ACHN (cell line): ENCODE measurements at places on chromosomes 11 and 22.

GRCh38 chr22:47065756-47066615, 303.5 kb downstream of the TBC1D22A start:
- DNase-seq: no peak

- no peak for DNase-seq
Measured at GRCh38 chr11:66142370-66143263, 72.5 kb downstream of the PACS1 start.

DNA sequence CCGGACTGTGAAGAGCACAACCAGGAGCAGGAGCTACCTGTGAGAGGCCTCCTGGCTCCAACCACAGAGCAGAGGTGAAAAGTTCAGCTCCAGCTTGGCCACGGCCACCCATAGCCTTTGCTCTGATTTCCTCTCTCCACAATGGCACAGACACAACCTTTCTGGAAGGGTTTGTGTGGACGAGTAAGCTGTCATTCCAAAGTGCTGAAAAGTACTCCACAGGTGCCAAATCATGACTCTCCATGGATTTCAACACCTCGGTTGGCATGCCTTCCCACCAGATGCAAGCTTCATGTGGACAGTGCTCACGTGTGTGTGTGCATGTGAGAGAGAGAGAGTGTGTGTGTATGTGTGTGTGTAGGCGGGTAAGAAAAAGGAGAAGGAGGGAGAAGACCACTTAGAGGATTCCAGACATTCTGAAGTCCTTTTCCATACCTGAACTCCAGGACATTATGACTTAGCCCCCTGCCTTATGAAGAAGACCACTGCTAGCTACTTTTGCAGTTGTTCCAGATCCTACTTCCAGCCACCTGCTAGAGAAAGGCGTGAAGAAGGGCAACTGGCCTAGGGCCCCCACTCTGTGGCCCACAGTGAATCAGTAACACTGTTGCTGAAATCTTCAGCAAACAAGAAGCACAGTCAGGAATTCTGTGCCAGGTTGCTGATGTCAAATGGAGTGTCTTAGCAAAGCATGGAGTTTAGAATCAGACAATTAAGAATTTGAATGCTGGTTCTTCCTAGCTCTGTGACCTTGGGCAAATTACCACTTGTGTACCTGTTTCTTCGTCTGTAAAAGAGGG, 13.9 kb upstream of the NAV2 start:
- no peak for DNase-seq

DNA sequence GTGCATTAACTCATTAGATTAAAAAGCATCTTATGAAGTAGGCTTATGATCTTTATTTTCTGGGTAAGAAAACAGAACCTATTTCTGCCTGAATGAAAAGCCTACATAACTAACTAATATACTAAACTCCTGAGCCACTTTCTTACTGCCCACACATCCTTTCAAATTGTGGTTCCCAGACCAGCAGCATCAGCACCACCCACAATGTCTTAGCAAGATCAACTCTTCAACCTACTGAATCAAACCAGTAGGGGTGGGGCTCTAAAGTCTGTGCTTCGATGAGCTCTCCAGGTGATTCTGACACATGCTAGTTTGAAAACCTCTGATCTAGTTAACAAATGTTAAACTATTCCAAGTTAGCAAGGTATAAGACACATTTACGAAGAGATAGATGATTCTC, 462.4 kb downstream of the DLG2 start:
- DNase-seq: no peak

- no peak for DNase-seq
Measured at GRCh38 chr11:11253497-11253896, 99.6 kb downstream of the CSNK2A3 start.

GRCh38 chr11:103042161-103042560, 49.8 kb downstream of the DCUN1D5 start:
- DNase-seq: no peak

DNA sequence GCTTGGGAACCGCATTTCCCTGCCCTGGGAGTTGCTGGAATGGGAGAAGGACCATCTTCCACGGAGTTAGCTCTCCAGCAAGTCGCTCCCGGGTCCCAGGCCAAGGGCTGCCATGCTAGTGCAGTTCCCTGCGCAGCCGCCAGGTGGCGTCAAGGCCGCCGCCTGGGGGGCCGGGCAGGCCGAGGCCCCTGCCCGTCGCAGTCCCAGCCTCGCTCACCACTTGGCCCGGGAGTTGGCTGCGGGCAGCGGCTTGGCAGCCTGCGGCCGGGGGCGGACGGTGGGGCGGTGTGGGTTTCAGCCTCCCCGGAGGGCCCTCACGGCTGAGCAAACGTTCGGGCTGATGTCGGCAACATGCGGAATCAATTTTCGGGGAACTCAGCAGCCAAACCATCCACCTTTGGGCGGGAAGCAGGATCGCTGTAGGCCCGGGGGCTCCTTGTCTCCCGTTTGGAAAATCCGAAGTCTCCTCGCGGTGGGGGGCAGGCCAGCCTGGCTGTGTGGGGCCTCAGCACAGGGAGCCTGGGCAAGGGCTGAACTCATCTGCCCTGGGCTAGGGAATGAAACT, 415.1 kb downstream of the SOX6 start:
- no peak for DNase-seq

DNA sequence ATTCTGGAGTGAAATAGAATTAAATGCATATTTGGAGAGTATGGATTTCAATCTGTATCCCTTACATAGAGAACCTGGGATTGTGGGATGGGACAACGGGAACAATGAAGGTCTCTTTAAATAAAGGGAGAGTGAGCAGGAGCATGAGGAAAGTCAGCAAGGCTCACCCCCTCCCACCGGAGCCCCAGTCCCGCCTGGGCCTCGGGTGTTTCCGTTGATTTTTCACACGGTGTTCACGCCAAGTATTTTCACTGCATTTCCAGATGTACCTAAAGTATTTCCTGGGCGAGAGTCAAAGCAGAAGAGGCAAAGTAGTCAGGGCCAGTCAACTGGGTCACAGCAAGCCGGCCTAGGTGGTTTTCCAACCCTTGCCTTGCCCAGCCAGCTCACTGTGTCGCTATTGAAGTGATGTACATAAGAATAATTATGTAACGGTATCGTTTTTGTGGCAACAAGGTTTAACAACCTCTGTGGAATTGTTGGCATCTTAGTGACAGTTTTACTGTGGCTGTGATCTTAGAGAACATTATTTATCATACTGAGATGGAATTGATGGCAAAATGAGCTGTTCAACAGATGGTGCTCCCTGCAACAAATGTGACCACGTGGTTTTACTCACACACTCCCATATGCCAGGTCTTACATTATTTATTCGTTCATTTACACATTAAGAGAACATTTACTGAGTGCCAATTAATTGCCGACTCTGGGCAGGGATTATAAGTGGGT, 177.3 kb downstream of the ADAMTS15 start:
- DNase-seq: no peak

DNA sequence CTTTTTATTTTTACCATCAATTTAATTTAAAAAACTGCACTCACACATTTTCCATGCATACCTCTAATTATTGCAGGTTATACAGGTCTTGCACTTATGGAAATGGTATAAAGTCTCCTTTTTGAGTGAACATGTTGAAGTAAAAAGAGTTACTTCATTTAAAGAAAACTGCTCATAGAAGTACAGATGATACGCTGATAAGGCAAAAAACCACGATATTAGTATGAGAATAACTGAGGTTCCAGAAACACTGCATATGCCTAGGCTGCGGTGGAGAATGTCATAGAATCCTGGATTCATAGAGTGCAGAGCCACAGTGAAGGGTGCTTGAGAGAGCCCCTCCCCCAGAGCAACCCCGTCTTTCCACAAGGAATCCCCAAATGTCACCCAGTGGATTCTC, 175.8 kb downstream of the BCR start:
- DNase-seq: no peak

DNA sequence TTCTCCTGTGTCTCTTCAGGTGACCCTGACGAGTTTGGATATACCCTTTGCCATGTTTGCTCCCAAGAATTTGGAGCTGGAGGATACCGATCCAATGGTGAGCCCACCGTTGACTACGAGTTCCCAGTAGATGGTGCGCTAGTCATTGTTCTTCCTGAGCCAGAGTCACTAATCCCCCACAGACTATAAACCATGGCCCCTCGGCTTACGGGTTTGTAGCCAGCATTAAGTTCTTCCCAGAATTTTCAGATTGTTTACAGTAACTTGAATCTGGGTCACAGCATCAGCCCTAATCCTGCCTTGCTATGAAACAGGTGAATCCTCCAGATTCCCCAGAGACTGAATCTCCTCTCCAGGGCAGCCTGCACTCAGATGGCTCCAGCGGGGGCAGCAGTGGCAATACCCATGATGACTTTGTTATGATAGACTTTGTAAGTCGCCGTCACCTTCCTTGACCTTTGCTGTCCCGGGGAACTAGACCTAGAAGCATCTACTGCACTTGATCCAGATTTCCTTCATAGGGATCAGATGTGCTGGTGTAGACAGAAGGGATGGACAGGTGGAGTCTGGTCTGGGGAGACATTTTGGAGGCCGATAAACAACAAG, 31.8 kb downstream of the ARHGAP1 start:
- DNase-seq: no peak

GRCh38 chr11:23778971-23779370, 717.9 kb upstream of the LUZP2 start:
- DNase-seq: no peak

DNA sequence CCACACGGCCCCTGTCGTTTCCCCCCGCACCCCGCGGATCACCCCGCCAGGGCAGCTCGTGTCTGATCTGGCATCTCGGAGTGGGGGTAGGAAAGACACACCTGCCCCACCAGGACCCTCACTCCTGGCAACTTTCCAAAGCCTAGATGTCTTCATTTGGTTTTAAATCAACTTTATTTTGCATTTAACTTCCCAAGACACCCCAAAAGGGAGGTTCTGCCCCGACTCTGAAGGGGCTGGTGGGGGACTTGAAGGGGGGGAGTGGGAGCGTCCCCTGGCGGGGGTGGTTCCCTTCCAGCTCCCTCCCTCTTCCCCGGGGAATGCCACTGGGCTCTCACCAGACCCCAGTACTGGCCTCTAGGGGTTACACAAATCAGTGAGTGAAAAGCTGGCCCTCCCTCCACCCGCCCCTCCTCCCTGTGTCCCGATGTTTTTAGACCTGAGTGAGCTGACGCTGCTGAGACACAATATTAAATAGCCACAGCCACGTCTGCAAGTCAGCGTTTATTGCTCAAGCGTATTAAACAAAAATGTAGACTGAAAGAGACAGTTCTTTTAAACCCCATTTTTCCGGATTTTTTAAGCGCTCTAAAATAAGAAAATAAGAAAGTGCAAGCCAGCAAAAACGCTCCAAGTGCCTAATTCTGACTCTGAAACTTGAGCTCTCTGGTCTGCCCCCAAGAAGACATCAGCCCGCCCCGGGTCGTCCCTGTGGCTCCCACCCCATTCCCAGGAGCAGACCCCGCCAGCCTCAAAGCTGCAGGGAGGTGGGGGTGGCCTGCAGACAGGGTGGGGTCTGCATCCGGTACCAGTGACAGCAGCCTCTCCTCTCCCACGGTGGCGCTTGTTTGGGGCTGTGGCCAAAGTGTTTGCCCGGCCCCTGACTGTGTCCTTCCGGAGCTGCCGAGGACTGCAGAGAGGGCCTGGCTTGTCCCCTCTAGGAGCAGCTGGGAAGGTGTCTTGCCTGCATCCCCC, 1.1 kb upstream of the TTLL8 start:
- peak; percentile 3 for DNase-seq

DNA sequence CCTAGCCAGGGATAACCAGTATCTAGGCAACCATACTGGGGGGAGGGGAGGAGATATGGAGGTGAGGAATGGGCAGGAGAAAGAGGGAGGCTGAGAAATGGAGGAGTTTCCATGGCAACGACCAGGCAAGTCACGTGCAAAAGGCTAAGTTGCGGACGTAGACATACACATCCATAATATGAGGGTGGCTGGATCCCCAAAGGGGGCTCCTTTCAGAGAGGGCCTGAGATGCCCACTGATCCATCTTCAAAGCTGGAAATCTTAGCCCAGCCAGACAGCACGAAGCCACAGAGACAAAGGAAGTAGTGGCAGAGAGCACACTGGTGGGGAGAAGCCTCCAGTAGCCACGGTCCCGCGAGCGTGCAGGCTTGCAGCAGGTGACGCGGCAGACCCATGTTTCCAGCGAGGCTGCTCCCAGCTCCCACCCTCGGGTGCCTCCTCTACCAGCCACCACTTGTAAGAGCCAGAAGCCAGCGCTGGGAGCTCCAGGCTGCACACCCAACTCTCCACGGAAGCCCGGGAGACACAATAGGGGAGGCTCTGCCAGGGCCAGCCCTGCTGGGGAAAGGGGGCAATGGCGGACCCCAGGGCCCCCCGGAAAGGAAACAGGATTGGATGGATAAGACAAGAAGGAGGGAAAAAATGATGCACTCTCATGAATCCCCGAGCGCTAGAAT, 938 bp downstream of the FXYD6 start:
- no peak for DNase-seq

GRCh38 chr11:76768088-76768908, 14.9 kb upstream of the TSKU start:
- no peak for DNase-seq

- DNase-seq: peak; percentile 22
Measured at GRCh38 chr11:86524620-86525352, 147.6 kb downstream of the ME3 start.

GRCh38 chr11:59574467-59574866, 41.1 kb downstream of the OSBP start:
- no peak for DNase-seq

DNA sequence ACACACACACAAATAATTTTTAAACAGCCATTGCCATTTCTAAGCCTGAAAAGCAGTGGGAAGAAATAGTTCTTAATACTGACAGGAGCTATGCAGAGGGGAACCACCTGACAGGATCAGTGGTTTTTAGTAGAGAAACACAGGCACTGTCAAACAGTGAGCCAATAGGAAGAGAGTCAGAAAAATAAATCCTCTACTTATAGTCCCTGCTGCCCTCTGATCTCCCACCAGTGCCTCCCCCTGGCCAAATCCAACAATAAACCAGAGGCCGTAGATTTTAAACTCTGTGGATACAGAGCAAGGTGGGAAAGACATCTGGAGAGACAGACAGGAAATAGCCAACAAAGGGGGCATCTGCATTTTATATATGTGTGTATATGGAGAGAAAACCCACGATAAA, 7.9 kb upstream of the OR56B4 start:
- DNase-seq: no peak

DNA sequence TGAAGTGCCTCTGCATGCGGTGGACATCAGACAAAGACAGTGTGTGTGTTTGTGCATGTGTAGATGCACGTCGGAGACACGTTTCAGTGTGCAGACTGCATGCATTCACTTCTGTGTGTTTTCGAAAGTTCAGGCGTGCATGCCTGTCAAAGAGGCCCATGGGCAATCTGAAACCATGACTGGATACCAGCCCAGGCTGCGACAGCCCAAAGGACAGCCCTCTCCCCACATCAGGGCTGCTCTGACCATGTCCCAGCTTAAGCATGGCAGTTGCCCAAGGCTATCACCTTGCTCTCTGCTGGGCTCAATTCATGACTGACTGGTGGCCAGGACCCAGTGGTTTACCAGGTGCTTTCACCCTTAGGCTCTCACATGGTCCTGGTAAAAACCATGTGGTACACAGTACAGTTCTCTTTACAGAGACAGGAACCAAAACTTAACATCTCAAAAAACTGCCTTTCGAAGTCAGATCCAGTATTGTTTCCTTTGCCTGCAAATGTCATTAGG, 423.7 kb upstream of the CADM1 start:
- no peak for DNase-seq

- DNase-seq: no peak
Measured at GRCh38 chr22:44256085-44256484, 56.7 kb downstream of the SHISAL1 start.

- peak; percentile 1 for DNase-seq
Measured at GRCh38 chr11:30914143-30914762, 328.1 kb upstream of the MPPED2 start.

GRCh38 chr11:130514316-130514715, 65.9 kb downstream of the ADAMTS15 start:
- DNase-seq: no peak
